ENCODE measurements at places on chromosomes 16 and 17. TPM values are rescaled to one million over a fixed set of nuclear protein-coding genes. Genes with fewer than 3 reads are reported as not detected.

DNA sequence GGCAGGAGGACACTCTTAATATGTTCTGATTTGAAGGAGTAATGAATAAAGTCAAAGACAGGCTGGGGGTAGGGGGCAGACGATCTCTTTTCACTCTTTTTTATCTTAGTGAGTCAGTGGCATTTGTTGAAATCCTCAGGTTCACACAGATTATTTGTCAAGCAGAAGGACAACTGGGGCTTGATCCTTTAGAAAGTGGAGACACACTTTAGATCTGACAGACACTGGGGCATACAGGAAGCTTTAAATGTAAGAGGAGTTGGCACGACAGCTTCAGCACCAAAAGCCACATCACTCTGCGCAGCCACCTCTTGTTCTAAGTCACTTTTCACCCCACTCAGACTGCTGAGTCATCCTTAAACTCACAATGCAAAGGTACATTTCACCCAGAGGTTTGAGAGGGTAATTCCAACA, 121.5 kb downstream of the STXBP4 start:
- no peak for DNase-seq

MPV17L gene
- 1.7 TPM for polyA plus RNA-seq

DNA sequence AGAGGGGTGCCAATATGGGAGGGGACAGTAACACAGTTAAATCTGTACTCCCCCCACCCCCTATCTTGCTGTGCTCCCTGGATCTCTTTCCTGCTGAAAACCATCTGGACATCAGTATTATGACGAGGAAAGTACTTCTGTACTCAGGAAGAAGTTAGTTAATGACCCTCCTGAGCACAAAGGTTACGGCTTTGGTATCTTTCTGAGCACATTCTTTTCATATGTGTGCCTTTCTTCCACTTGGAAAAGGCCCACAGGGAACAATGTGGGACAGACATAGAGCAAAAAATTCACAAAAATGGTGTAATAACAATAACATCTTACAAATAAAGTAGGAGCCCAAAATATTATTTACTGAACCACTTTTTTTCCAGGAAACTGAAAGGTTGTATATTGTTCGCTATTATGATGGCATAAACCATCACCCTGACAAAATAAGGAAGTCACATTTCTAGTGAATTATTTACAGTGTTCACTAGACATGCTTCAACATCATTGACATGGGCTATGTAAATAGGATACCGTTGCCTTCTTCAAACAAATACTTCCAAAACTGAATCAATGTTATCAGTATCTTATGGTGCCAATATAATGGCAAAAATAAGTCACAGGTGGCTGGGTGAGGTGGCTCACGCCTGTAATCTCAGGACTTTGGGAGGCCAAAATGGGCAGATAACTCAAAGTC, 5.5 kb downstream of the WIPI1 start:
- no peak for DNase-seq

- no peak for DNase-seq
These were observed 83.1 kb downstream of the CCDC182 start for GRCh38 chr17:57662041-57662440.

- no peak for DNase-seq
These were observed 124.9 kb downstream of the METRNL start for GRCh38 chr17:83204230-83204725.

DNA sequence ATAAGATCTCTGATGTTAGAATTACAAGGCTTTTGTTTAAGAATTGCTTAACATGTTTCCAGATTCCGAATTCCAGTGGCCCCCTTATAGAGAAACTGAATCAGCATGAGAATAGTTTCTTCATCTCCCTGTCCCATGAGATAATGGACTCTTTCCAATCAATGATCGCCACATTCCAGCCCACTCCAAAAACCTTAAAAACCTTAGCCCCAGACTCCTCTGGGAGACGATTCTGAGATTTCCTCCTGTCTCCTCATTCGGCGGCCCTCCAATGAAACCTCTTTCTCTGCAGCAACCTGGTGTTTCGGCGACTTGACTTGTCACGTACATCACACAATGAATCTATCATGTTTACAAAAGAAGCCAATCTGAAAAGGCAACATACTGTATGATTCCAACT, 197.1 kb upstream of the PSMD7 start:
- DNase-seq = no peak

DNA sequence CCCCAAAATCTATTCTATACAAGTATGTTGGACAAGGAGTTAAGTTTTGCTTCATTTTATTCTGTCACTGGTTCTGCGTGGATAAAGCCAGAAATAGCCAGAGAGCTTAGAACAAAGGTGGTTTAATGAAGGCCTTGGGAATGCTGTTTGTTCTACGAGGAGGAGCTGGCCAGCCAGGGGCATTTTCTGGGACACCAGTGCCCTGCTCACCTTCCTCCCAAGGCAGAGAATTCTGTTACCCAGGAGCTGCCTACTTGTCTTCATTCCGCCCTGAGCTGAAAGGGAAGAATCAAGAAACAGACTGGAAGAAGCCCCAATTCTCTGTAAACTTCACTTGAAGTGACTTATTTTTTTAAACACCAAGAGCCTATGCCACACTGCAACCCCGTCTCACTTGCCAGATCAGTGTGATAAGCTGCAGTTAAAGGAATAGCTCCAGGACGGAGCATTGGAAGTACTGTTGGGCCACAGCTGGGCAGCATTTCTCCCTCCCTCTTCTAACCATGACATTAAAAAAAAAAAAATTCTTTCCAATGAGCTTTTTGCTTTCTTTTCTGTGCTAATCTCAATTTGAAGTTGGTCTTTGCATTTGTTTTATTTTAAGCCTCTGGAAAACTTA, 149.8 kb upstream of the DYNLRB2 start:
- no peak for DNase-seq

DNA sequence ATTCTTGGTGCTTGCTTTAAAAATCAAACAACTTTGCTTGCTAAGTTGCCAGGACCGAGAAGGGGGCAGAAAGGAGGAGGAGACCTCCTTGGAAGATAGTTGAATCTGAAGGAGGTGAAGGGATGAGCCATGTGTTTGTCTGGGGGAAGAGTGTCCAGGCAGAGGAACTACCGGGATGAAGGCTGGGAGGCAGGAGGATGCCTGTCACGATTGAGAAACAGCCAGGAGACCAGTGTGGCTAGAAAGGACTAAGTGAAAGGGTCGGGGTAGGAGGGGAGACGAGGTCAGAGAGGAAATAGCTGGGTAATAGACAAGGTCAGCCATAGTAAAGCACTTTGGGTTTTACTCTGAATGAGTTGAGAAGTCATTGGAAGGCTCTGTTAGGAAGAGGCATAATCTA, 38.9 kb upstream of the CSNK2A2 start:
- no peak for DNase-seq

Data from mammary epithelial cell (primary cell).